ENCODE measurements at places on chromosomes 12 and 14. TPM values are rescaled to one million over a fixed set of nuclear protein-coding genes. Genes with fewer than 3 reads are reported as not detected.
A peak's percentile ranks its signal among the peaks of the same experiment; 100 is the strongest.

Gene TAPBPL
- 57.8 TPM for total RNA-seq

DNA sequence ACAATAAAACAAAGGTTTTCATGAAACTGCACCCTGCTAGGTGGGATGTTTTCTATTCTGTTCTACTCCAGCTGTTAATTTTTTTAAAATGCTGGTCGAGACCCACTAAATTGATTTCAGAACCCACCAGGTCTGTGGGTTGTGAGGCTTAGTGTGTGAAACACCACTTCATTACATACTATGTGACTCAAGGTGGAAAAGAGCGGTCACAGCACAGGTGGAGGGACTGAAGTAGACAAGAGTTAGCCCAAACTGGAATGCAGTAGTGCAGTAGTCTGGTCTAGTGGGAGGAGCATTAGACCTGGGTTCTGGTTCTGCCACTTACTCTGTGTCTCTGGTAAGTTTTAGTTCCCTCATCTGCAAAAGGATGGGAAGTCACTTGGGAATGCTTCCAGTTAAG, 12.2 kb downstream of the DDX55 start:
- no peak overlapping the region for H3K27ac ChIP-seq
- no peaks in the 10 kb centered on the region for H3K4me1 ChIP-seq
- peaks cover 13% of the 10 kb centered on the region for H3K36me3 ChIP-seq
- no peaks in the 10 kb centered on the region for H3K27me3 ChIP-seq
- DNase-seq, result no peak

- H3K4me1 ChIP-seq, result no peaks in the 10 kb centered on the region
- no peaks in the 10 kb centered on the region for H3K27me3 ChIP-seq
- peak overlapping the region; percentile 13 for H3K27ac ChIP-seq
- H3K36me3 ChIP-seq, result no peaks in the 10 kb centered on the region
- DNase-seq, result no peak
These were observed 25.6 kb upstream of the PCNX1 start for GRCh38 chr14:70881549-70882177.

Gene RHEBL1
- 0.27 TPM for total RNA-seq

- no peaks in the 10 kb centered on the region for H3K4me1 ChIP-seq
- no peak for DNase-seq
- H3K4me3 ChIP-seq, result no peak overlapping the region
- no peaks in the 10 kb centered on the region for H3K36me3 ChIP-seq
These were observed 162.0 kb downstream of the FOXN3 start for GRCh38 chr14:89255012-89255411.

Gene GPR84
- total RNA-seq, result not detected

- H3K27me3 ChIP-seq, result no peaks in the 10 kb centered on the region
- H3K4me1 ChIP-seq, result no peaks in the 10 kb centered on the region
- H3K4me3 ChIP-seq, result no peak overlapping the region
- H3K27ac ChIP-seq, result no peak overlapping the region
- DNase-seq, result no peak
- H3K36me3 ChIP-seq, result no peaks in the 10 kb centered on the region
These were observed 916.8 kb downstream of the GALC start for GRCh38 chr14:87076146-87076545.

DNA sequence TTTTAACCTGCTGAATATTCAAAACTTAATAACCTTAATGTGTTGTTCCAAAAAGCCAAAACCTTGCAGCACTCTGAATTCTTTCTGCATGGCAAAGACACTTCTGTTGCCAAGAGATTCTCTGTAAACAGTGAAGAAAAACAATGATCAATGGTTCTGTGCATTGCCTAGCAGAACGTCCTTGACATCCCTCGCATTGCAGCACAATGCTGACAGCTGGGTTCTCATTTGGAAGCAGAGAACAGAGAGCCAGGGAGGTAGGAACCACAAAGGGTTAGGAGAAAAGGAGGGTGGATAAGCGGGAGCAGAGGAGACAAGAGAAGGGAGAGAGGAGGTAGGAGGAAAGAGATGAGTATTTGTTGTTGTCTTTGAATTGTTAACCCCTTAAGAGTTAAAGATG, 501.1 kb downstream of the NAV3 start:
- H3K27me3 ChIP-seq, result no peaks in the 10 kb centered on the region
- H3K27ac ChIP-seq, result no peak overlapping the region
- H3K4me3 ChIP-seq, result no peak overlapping the region
- no peak for DNase-seq

Gene BCL11B
- total RNA-seq, result 10.4 TPM

DNA sequence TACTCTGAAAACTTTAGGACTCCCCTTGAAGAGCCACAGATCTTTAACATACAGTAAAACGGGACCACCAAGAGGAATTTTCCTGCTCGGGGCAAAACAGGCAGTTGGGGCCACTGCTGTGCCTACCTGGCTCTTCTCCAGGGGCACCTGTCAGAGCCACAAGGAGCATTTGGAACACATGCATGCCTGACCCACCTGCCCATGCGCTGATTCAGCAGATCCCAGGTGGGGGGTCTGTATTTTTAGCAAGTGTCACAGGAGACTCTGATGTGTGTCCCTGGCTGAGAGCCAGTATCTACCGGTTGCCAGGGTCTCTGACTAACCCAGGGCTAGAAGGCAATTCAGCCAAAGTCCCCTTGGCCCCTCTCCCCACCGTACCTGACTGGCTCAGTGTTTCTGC, 6.5 kb downstream of the CTDSP2 start:
- H3K4me3 ChIP-seq, result no peak overlapping the region
- no peak for DNase-seq
- H3K27ac ChIP-seq, result peak overlapping the region; percentile 33
- no peaks in the 10 kb centered on the region for H3K36me3 ChIP-seq

DNA sequence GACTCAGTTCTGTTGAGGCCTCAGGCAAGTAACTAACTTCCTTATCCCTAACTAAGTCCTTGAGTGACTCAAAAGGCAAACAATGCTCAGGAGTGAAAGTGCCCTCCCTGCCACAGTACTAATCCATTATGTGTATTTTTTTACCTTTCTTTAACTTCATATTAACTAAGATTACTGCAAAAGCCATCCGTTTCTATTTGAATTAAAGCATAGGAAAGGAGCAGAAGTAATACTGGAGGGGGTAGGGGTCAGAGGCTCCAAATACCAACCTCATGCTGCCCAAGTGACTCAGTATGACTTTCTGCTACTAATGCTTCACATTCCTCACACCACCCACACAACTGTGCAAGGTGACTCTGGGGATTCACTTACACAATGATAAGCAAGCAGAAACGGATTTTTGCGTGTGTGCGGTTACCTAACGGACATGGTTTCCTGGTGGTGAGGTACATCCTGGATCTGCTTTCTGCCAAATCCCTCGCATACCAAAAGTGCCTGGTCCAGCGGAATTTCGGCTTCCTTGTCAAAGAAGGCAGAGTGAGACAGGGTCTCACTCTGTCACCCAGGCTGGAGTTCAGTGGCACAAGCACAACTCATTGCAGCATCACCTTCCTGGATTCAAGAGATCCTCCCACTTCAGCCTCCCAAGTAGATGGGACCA, 25.1 kb downstream of the MOK start:
- no peaks in the 10 kb centered on the region for H3K4me1 ChIP-seq
- H3K27me3 ChIP-seq, result no peaks in the 10 kb centered on the region
- no peak for DNase-seq
- peak overlapping the region; percentile 1 for H3K27ac ChIP-seq
- no peaks in the 10 kb centered on the region for H3K36me3 ChIP-seq

GRCh38 chr12:25500651-25501050, 52.4 kb downstream of the LMNTD1 start:
- H3K4me3 ChIP-seq, result no peak overlapping the region
- no peak for DNase-seq
- H3K4me1 ChIP-seq, result no peaks in the 10 kb centered on the region
- no peaks in the 10 kb centered on the region for H3K36me3 ChIP-seq
- H3K27ac ChIP-seq, result no peak overlapping the region
- H3K27me3 ChIP-seq, result no peaks in the 10 kb centered on the region

Gene APOLD1
- total RNA-seq, result 2.6 TPM

DNA sequence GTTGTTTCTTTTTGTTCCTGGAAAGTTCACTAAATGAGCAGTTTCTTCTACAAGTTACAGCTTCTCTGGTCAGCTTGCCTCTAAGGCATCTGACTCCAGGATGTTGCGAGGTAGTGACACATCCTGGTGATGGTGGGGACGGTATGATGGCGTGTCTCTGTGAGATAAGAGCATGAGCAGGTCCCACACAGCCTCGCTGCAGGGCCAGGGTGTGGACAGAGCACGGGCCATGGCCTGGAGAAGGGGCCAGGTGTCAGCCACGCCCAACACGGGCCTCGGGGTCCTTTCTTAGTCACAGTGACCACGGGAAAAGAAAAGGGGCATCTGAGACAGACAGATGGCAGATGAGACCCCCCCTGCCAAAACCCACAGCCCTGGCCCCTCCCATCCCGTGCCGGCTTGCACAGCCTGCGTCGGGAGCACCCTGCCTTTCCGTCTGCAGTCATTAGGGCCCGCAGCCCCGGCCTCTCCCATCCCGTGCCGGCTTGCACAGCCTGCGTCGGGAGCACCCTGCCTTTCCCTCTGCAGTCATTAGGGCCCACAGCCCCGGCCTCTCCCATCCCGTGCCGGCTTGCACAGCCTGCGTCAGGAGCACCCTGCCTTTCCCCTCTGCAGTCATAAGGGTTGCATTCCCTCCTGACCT, 79.3 kb upstream of the DYNC1H1 start:
- H3K4me3 ChIP-seq, result no peak overlapping the region
- no peaks in the 10 kb centered on the region for H3K27me3 ChIP-seq
- DNase-seq, result no peak
- H3K36me3 ChIP-seq, result peaks cover 25% of the 10 kb centered on the region

Gene HCAR1
- total RNA-seq, result not detected

DNA sequence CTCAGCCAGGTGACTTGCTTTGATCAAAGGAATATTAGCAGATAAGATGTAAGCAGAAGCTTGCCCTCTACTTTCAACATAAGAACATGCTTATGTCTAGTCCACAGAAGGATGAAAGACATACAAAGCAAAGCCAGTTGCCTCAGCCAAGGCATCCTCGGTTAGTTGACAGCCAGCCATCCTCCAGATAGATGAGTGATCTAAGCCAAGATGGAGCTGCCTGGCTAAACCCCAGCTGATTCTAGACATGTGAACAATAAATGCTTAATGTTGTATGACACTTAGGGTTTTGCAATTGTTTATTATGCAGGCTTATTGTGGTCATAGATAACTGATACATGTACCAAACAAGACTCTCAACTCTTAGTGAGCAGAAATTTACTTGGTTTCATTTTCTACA, 157.6 kb upstream of the TMTC2 start:
- no peak overlapping the region for H3K4me3 ChIP-seq
- no peak for DNase-seq
- no peaks in the 10 kb centered on the region for H3K4me1 ChIP-seq
- no peak overlapping the region for H3K27ac ChIP-seq
- no peaks in the 10 kb centered on the region for H3K36me3 ChIP-seq

Gene RBP5
- total RNA-seq, result 3.7 TPM

GRCh38 chr14:76727384-76727783, 33.9 kb upstream of the VASH1 start:
- H3K36me3 ChIP-seq, result no peaks in the 10 kb centered on the region
- H3K4me1 ChIP-seq, result no peaks in the 10 kb centered on the region
- no peak overlapping the region for H3K4me3 ChIP-seq
- H3K27me3 ChIP-seq, result no peaks in the 10 kb centered on the region
- H3K27ac ChIP-seq, result no peak overlapping the region
